Eye (tissue), 1 donor: ENCODE measurements at places on chromosomes 11 and 22.

DNA sequence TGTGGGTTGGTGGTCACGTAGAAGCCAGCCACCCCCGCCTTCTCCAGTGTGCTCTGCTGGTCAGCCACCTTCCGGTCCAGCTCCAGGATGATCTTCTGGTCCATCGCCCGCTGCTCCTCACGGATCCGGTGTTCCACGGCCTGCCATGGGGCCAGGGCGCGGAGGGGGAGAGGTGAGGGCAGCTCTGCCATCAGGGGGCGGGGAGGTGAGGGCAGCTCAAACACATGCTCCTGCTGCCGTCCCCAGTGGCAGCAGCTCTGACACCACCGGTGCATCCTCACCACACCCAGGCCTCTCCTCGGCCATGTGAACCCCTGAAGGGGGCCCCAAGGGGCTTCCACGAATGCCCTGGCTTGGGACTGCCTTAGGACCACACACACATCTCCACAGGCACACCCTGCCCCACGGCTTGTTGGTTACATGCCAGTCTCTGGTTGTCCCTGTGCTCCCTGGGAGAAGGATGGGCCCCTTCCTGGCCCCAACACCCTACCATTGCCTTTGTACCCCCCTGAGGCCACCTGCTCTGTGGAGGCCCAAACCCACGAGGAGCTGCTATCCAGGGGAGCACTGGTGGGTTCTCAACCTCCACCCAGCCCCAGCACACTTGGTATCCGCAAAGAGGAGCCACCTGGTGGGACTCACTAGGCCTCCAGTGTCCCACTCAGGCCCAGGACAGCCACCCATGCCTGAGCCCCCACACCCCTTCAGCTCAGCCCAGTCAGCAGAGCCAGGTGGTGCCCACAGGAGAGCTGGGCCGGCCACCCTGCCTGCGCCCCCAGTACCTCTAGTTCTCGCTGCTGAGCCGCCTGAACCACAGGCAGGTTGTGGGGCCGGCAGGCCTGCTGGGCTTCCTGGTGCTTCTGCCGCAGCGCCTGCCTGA is 4.3 kb downstream of the DGCR6L start:
- no peak for DNase-seq

DNA sequence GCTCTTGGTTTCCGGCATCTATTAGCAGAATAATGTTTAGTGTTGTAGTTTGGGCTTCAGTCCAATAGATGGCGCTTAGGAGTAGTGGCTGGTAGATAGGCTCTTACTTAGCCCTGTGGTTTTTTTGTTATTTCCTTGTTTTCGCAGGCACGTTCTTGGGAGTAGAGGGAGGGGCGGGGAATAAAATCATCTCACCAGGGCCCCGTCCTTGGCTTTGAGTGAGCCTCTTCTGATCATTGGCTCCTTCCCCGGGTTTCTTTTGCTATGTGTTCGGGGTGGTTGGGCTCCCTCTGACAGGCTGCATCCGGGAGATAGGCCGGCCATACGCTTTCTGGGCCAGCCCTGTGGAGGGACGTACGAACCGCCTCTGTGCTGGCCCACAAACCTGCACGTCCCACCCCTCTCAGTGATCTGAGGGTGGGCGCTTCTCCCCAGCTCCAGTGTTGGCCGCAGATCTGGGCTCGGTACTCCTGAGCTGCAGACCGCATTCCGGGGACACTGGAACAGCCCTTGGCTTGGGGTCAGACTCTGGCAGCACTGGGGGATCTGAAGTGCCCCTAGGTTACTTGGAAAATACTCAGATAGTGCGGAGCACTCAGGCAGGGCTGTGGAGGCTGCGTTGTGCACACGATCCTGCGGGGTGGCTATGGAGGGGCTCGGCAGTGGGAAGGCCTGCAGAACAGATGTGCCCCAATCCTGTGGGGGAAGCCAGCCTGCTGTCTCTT is 217.0 kb downstream of the DYNC2H1 start:
- peak; percentile 79 for DNase-seq

- DNase-seq, result no peak
Observed at GRCh38 chr11:47928426-47928825, 51.9 kb upstream of the PTPRJ start.

DNA sequence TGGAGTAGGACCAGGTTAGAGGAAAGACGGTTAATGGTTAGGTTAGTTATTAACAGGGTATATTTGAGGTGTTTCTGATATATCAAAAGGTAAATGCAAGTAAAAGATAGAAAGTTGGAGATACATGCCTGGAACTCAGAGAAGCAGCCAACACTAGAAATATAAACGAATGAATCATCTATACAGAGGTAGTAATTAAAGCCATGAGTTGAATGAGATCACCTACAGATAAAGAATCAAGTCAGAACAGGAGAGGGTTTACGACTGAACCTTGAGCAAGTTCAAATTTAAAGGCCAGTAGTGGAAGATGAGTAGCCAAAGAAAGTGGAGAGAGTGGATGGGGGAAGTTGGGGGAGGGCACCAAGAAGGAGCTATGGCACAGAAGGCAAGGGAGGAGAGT is 73.9 kb downstream of the SPON1 start:
- no peak for DNase-seq

DNA sequence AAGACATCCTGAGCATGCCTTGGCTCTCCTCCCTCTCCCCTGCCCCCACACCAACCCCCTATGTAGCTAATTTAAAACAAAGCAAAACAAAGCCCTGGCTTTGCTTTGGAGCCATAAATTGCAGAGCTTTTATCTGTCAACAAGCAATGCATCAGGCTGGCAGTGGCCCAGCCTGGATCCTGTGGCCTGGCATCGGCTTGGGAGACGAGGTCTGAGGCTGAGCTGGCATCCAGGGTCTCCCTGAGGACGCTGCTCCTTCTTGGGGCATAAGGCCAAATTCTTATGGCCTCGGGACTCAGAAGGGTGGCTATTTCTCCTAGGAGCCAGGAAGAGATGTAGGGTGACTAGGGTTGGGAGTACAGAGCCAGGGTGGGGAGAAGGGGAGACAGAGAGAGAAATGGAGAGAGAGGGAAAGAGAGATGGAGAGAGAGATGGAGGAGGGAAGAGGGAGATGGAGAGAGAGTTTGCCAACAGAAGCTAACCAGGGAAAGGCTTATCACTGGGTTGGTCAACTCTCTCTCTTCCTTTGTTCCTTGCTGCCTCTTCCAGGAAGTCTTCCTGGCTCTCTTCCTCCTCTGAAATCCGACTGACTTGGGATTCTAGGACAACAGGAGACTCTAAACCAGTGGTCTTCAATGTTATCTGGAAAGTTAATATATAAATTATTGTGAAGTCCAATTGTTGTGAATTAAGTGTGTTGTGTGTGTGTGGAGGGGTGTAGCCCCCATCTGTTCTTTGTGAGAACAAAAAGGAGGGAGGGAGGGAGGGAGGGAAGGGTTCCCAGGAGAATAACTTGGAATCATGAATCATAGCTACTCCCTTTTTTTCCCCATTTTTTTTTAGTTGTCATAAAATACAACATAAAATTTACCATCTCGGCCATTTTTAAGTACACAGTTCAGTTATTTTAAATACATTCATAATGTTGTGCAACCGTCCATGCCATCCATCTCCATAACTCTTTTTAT is 29.1 kb downstream of the TSPAN18 start:
- DNase-seq, result no peak

DNA sequence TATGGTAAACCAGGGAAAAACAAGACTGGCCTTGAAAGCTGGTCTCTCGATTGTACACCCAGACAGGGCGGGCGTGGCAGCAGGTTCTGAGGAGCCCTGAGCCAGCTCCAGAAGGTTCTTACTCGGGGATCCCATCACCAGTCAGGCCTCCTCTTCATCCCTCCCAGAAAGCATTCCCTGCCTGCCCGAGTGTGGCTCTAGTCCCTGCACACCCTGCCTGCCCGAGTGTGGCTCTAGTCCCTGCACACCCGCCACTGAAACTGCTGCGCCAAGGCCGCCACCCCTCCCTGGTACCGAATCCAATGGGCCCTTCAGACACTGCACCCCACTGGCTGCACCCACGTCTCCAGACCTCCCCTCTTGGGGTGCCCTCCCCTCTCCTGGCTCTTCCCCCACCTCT is 30.1 kb downstream of the KIAA0930 start:
- no peak for DNase-seq

GRCh38 chr22:17949642-17950473 is 74.5 kb downstream of the MICAL3 start:
- no peak for DNase-seq

- no peak for DNase-seq
Observed at GRCh38 chr11:133164986-133165385, 367.3 kb downstream of the OPCML start.

DNA sequence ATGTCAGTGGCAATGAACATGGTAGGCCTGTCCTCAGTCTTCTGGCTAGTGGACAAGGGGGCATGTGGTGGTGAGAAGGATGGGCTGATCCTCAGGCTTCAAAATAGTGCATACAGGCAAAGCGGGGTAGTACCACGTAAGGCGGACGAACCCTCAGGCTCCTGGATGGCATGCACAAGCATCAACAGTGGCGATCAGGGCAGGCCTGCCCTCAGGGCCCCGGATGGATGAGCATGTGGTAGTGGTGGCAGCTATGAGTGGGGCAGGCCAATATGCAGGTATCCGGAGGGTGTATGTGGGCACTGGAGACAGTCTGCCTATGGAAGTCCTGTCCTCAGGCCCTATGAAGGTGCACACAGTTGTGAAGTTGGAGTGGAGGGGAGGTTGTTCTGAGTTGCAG is 163.8 kb downstream of the GUCY1A2 start:
- no peak for DNase-seq

DNA sequence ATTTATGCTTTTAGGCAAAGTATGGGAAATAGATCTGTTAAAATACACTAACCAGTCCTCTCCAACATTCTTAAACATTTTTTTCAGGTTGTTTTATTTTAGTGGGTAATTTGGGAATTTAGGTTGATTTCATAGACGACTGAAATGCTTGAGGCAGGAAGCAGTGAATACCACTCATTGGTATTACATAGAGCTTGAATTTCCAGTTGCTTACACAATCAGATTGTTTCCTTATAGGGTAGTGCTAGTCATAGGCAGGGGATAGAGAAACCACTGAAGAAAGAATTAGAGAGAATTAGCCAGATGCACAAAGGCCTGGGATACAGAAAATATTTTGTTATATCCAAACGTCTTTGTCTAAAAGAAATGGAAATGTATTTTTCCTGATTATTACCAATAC is 23.9 kb upstream of the LYVE1 start:
- DNase-seq, result peak; percentile 16

- no peak for DNase-seq
Observed at GRCh38 chr22:30212363-30212995, 34.1 kb downstream of the LIF start.

- DNase-seq, result peak; percentile 40
Observed at GRCh38 chr11:134385774-134386565, 26.1 kb downstream of the B3GAT1 start.

DNA sequence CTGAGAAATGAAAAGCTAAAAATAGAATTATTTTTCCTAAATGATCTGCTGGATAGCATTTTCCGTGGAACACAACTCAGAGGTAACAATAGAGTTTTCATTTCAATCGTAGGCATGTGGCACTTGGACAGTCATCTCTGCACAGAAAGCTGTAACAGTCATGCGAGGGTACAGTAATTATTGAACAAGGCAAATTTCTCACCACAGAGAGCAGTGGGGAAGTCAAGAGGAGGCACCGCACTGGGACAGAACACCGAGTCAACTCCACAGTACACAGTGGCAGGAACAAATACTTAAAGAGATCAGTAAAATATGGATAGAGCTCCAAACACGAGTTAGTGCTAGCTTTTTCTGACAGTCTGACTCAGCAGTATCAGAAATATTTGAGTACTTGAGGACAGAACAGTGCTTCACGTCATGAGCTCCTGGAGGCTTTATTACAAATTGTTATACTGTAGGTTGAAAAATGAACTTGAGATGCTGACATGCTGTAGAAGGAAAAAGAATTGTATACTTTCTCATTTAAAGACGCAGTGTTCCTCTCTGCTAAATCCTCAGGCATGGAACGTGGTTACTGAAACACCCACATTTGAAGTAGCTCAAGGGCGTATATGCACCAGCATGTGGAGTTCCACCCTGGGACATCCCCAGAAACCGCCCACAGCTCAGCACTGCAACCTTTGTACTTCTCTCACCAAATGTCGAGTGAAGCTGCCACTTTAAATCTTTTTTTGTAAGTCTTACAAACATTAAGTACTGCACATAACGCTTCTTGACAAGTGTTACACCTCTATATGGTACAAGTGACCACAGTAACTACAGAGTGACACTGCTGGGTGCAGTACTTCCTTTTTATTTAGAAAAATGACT is 27.4 kb upstream of the YPEL1 start:
- DNase-seq, result no peak

GRCh38 chr11:8715501-8715900 is 32.9 kb downstream of the RPL27A start:
- no peak for DNase-seq

DNA sequence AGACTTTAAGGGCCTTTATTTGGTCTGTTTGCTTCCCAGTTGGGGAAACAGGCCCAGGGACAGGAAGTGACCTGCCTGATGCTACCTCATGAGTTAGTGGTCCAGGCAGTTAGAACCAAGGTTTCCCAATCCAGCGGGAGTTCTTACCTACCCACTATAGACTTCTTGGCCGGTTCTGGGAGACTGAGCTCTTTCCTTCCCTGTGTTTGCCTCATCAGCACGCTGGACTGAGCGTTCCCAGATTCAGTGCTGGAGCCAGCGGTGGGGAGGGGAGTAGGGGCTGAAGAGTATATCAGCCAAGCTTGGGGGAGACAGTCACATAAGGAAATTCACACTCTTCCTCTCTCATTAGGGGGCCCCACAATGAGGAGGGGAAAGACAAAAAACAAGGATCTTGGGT is 27.1 kb downstream of the TIMP3 start:
- DNase-seq, result no peak

DNA sequence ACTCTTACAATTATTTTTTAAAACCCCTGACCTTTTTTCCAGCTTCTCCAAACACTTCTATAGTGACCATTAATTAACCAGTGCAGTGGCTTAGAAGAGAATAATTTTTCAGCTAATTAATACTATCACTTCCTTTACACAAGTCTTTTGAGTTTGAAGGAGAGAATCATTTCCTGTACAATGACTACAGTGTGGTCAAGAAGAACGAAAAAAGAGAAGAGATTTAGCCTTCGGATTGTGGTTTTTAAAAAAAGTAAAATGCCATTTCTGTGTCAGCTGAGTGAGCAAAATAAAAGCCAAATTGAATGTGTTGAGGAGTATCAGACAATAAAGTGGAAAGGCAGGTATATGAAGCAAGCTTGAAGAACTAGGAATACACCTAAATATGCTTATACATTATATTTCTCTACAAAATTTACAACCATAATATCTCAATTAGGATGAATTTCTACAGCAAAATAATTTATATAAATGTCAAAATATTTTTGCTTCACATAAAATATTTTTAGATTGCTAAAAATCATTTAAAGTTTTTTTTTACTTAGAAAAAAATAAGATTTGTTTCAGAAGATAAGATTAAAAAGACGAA is 1155.2 kb upstream of the CNTN5 start:
- DNase-seq, result no peak

- no peak for DNase-seq
Observed at GRCh38 chr22:49448526-49448925, 379.1 kb downstream of the BRD1 start.
